ENCODE measurements at places on chromosomes 4 and X.

DNA sequence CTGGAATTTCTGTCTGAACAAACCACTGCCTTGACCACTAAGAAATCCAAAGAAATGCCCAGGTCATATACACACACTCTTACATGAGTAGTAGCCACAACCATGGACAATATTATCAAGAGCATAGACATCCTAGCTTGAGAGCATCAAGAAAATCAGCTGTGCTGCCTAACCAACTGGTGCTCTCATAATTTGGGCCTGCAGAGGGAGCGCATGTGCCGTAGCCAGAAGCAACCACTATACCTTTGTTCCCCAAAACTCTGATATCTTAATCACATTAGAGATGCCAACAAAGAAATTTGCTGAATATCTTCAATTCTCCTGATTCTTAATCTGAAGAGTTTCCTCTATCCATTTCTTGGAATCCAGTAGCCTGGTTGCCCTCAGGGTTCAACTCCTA is 163.6 kb downstream of the ZNF674 start:
- no peak for DNase-seq

- DNase-seq = no peak
These were observed 20.2 kb downstream of the FAT4 start for GRCh38 chr4:125334926-125335325.

DNA sequence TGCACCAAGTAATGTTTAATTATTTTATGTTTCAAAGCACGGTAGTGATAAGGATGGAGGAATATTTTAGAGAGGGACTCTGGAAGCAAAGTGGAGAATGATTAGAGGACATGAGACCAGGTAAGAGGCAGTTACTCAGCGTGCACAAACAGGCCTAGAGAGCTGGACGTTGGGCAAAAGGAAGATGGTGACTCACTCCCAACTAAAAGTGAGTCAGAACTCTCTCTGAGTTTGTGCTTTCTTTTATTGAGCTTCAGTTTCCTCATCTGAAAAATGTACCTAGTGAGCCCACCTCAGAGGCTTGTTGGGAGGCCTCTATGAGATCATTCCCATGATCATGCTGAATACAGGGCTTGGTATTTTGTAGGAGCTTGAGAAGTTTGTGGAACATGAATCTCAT is 1.6 kb upstream of the ZC4H2 start:
- DNase-seq = no peak

DNA sequence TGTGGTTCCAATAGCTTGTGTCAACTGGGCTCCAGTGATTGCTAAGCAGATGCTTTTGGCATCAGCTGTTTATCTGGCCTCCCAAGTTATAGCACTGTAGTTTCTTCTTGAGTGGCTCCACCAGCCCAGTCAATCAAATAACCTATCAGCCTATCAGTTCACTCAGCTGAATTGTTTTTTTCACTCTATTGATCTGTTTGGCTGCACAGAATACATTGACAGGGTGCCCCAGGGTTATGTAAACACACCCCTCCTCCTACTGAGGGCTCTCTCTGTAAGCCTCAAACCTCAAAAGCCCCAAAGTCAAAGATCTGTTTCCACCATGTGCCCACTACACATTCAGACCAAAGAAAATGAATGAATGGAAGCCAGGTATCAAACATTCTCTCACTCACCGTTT is 214.0 kb downstream of the HS6ST2 start:
- no peak for DNase-seq

- no peak for DNase-seq
These were observed 58.6 kb upstream of the ALB start for GRCh38 chr4:73345399-73345975.

DNA sequence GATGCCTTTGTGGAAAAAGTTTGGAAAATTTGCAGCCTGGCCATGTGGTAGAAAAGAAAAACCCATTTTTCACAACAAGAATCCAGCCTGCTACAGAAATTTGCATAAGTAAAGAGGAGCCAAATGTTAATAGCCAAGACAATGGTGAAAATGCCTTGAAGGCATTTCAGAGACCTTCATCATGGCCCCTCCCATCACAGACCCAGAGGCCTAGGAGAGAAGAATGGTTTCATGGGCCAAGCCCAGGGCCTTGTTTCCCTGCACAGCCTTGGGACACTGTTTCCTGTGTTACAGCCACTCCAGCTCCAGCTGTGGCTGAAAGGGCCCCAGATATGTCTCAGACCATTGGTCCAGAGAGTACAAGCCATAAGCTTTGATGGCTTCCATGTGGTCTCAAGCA is 101.4 kb upstream of the LINC00632 start:
- no peak for DNase-seq

GRCh38 chrX:122579526-122579925 is 604.6 kb upstream of the GRIA3 start:
- DNase-seq = no peak

- DNase-seq = no peak
These were observed 15.1 kb downstream of the C4orf36 start for GRCh38 chr4:86876894-86877685.

DNA sequence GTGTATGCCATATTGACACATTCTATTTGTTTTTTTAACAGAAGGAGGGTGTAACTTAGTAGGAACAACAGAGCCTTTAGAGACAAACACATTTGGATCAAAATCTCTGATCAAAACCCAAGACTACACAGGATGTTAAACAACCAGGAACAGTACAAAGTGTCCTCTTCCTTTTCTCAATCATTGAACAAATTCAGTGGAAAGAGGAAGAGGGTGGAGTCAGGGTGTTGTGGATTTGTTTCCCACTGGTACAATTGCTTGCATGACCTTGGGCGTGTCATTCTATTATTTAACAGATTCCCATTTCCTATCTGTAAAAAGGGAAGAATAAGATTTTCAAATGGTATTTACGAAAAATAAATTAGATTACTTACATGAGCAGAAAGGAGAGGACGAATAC is 1162.8 kb upstream of the PRKX start:
- no peak for DNase-seq

- no peak for DNase-seq
These were observed 60.6 kb upstream of the SLC39A8 start for GRCh38 chr4:102405821-102406401.

DNA sequence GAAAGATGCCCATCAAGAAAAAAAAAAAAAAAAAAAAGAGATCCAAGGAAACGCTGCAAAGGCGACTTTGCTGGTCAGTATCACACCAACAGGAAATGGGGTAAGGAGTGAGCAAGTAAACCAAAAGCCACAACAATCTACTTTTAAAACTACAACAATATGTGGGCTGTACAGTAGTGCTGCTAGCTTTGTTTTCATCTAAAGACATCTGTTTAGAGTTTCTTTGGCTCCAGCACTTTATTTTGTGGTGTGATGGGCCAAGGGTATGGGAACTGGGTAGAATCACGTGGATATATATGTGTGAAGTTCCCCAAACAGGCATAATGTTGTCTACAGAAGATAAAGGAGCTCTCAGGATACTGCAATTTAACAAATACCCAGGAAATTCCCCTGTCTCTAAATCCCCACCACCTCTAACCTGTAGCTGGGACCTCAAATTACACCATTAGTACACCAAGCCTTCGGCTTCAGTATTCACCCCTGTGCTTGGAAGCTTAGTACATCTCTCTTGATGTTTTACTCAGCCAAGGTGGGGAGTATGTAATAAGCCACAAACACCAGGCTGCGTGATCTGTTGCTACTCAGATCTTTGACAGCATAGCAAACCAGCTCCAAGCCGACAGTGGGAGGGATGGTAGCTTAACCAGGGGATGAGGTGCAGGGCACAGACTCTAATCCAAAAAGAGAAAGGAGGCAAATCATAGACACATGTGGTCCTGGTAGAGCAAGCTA is 207.9 kb downstream of the HS6ST2 start:
- DNase-seq = no peak

DNA sequence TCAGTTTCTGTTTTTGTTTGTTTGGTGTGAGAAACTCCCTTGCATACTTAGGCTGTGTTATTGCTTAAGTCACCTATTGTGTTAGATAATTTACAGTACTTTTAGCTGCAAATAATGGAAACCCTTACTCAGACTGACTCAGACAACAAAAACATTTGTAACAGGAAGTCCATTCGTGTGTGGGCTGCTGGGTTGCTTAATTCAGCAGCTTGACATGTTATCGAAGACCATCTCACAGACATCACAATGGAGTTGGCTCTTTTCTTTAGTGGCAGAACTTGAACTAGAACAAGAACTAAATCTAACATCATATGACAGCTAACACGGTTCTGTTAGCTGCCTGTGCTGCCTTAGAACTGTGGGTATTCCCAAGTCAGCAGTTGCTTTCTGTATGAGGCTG is 9.9 kb upstream of the GABRE start:
- no peak for DNase-seq

- peak; percentile 78 for DNase-seq
These were observed 37.1 kb upstream of the HERC6 start for GRCh38 chr4:88341227-88342192.

DNA sequence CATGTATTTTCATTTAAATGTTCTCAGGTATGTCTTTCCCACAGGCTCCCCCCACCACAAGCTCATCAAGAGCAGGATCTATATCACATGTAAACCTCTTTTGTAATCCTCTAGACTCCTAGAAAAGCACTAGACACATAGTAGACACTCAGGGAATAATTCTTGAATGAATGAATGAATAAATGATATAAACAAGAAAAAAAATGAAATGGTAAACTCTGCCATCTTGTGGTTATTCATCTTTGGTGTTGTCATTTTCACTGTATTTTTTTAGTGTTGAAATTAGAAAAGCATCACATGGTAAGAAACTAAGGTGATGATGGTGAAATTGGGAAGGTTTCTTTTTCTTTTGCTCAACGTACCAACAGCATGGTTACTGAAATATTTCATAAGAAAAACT is 34.2 kb upstream of the C1GALT1C1 start:
- DNase-seq = no peak

DNA sequence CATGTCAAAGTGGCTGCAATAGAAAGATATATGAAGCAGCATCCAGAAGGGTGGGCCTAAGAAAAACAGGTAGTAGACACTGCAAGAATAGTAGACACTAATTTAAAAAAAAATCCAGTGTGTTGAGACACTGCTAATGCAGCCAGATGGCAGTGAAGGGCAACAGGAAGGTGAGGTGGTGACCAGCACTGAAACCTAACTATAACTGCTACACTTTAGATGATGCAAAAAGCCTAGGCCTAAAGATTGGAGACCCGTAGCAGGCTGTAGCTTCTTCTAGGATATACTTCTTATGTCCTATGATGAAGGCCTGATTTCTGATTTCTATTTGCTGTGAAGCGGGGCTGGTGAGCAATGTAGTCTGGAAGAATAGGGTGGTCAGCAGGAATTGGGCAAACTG is 38.7 kb upstream of the SH3KBP1 start:
- DNase-seq = no peak

GRCh38 chrX:49238735-49239134 is 3.5 kb downstream of the CCDC22 start:
- no peak for DNase-seq

DNA sequence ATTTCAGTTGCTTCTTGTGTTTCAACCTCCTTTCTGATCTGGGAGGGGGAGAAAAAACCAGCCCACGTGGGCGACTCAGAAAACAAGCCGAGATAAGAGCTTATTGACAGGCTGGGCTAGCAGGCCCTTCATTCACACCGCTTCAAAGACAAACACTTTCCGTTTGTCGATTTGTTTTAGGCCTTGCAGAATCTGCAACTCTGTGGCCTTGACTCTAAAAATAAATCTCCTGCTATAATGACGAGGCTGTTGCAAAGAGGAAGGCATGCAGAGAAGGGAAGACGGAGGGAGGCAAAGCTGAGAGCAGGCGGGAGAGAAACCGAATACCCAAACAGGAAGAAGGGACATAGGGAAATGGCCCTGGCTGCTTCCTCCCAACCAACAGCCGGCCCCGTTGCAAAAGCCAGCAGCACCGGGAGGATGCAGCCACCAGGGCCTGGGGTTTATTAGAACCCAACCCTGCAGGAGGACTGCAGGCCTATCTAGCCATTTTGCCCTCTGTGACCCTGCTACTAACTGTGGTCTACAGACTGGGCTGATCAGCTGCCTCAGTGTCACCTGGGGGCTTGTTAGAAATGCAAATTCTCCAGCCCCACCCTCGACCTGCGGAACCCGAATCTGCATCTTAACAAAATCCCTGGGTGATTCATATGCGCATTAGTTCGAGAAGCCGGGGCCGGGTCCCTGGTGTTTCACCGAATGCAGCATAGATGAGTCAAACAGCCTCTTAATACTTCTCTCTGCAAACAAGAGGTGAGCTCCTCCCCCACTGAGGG is 325.5 kb downstream of the BCOR start:
- DNase-seq = no peak

GRCh38 chr4:107725281-107725859 is 5.3 kb upstream of the PAPSS1 start:
- DNase-seq = no peak

DNA sequence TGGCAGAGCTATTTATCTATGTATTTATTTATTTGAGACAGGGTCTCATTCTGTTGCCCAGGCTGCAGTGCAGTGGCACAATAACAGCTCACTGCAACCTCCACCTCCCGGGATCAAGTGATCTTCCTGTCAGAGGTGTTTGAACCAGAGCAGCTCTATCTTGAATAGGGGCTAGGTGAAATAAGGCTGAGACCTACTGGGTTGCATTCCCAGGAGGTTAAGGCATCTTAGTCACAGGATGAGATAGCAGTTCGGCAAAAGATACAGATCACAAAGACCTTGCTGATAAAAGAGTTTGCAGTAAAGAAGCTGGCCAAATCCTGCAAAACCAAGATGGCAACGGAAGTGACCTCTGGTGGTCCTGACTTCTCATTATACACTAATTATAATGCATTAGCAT is 501.9 kb downstream of the AFF2 start:
- DNase-seq = no peak

DNA sequence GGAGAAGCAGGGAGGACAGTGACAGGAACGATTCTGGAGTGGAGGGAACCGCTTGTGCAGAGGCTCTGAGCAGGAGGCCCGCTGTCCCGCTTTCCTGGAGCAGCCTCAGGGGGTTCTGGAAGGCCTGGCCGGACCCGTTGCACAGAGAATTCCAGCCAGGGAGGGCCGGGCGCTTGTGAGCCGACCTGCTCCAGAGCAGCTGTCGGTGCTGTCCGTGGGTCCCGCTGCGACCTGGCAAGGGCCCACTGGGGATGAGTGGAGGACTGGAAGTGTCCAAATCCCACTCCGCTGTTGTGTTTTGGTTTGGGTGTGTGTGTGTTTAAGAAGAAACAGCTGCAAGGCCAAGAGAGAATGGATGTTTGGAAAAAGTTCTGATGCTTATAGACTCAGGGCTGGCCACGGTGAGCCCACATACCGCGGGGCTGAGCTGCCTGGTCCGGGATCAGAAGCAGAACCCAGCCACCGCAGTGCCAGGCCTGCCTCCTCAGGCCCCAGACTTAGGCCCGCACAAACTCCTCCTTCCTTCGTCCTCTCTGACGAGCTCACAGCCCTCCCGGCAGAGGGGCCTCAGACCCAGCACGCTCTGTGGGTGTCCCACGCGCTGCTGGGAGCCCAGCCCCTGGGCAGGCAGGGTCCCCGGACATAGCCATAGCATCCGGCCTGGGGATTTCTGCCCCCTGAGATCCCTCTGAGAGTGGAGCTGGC is 73.9 kb downstream of the HTRA3 start:
- no peak for DNase-seq
